ENCODE measurements at places on chromosomes 11 and 22.

- no peak for DNase-seq
These were observed 313.1 kb downstream of the C11orf87 start for GRCh38 chr11:109735128-109735527.

DNA sequence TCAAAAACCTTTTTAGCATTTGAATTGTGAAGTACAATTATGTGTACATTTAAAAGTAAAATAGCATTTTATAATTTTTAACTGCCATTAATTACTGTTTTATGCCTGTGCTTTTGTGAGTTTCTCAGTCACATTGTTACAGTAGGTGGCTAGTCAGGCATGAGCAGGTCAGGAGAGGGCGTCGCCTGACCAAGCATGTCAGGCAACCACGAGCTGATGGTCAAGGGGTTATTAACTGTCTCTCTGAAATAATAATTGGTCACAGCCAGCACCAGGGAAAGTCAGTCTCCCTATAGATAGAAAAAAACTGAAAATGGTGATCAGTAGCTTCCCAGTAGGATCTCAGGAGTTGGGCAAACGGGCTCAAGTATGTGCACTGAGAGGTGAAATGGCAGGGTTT is 19.4 kb upstream of the CCDC81 start:
- no peak for DNase-seq

DNA sequence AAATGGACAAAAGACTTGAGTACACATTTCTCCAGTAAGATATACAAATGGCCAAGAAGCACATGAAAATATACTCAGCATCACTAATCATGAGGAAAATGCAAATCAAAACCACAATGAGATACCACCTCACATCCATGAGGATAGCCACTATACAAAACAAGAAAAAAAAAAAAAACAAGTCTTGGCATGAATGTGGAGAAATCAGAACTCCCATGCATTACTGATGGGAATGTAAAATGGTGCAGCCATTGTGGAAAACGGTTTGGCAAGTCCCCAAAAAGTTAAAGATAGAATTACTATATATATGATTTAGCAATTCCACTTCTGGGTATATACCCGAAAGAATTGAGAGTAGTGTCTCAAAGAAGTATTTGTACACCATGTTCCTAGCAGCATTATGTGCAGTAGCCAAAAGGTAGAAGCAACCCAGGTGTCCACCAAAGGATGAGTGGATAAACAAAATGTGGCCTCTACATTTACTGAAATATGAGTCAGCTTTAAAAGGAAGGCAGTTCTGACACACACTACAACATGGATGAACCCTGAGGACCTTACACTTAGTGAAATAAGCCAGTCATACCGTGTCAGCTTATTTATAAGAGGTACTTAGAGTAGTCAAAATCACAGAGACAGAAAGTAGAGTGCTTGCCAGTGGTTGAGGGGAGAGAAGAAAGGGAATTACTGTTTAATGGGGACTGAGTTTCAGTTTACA is 146.3 kb downstream of the WNT7B start:
- DNase-seq = no peak

DNA sequence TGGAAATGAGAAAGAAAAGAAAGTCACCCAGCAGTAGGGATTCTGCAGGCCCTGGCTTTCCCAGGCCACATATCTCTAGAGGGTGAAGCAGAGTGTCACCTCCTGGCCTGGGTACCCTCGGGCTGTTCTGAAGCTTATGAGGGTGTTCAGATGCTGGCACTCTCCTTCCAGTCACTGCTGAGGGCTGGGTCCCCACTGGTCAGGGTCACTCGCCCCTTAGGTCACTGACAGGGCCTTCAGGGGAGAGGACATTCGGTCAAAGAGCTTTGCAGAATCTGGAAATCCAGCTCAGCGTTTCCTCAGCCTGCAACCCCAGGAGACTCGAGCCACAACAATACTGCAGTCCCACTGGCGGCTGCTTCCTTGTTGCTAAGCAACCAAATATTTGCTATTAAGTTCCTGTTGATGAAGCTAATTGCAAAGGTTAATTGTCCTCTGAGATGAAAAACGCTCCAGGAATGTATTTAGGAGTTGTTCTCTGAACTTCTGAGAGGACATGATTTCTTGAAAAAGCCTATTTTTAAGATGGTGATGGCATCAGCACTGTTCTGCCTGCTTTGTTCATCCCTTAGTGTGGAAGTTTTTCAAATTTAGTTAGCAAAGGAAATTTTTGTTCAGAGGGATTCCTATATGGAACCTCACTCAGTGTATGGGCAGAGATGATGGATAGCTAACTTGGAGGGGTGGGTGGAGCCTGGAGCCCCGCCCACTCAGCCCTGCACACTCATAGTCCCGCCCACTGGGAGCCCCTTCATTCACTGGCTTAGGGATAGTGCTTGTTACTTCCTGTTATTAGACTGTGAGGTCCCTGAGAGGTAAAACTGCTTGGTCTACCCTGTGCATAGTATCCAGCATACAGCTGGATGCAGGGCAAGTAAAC is 109.2 kb downstream of the CSNK2A3 start:
- DNase-seq = no peak

DNA sequence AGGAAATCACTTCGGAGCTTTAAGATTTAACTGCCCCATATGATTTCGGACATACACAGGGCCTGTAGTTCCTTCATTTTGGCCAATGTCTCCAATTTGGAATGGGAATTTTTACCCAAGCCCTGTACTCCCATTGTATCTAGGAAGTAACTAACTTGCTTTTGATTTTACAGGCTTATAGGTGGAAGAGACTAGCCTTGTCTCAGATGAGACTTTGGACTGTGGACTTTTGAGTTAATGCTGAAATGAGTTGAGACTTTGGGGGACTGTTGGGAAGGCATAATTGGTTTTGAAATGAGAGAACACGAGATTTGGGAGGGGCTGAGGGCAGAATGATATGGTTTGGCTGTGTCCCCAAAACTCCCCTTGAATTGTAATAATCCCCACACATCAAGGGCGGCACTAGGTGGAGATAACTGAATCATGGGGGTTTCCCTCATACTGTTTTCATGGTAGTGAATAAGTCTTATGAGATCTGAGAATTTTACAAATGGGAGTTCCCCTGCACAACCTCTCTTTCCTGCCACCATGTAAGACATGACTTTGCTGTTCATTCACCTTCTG is 130.5 kb downstream of the LARGE1 start:
- no peak for DNase-seq

GRCh38 chr22:48744967-48745841 is 1082.5 kb downstream of the BRD1 start:
- DNase-seq = no peak

- peak; percentile 100 for DNase-seq
These were observed 1.3 kb downstream of the PLEKHA7 start for GRCh38 chr11:17012712-17013547.

- DNase-seq = no peak
These were observed 3.2 kb upstream of the NEAT1 start for GRCh38 chr11:65419460-65419771.

- no peak for DNase-seq
These were observed 71.2 kb downstream of the ZBTB16 start for GRCh38 chr11:114130629-114131277.

DNA sequence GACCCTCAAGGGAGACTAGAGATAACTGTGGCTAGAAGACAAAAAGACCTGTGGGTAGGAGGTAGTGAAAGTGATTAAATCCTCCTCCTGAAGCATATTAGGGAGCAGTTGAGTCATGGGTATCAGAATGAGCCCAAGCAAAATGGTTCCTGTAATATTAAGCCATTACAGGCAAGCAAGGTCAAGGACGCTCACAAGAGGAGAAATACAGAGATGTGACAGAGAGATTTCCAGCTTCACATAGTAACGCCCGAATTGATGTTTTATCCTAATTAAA is 77.7 kb downstream of the FAM76B start:
- no peak for DNase-seq

GRCh38 chr11:1817511-1817910 is 17.3 kb upstream of the SYT8 start:
- DNase-seq = no peak

GRCh38 chr11:12817681-12818332 is 143.6 kb downstream of the TEAD1 start:
- DNase-seq = no peak

- no peak for DNase-seq
These were observed 47.9 kb downstream of the ALX4 start for GRCh38 chr11:44261800-44262591.

GRCh38 chr11:44747316-44747715 is 20.6 kb downstream of the TSPAN18 start:
- no peak for DNase-seq

DNA sequence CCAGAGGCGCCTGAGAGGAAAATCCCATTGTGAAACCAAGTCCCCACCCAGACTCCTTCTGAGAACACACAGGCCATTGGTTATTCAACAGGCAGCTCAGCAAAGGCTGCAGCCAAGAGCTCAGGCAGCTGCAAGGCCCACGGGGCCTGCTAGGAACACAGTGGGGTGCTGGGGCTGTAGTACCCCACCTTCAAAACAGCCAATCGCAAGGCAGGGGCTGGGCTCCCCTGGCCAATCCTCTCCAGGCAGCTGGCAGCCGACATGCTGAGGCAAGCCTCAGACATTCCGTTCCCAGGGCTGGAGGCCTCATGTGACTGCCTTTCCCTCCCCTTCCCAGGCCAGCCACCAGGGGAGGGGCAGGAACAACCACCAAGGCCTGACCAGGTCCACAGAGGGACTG is 6.6 kb downstream of the PRODH start:
- no peak for DNase-seq

DNA sequence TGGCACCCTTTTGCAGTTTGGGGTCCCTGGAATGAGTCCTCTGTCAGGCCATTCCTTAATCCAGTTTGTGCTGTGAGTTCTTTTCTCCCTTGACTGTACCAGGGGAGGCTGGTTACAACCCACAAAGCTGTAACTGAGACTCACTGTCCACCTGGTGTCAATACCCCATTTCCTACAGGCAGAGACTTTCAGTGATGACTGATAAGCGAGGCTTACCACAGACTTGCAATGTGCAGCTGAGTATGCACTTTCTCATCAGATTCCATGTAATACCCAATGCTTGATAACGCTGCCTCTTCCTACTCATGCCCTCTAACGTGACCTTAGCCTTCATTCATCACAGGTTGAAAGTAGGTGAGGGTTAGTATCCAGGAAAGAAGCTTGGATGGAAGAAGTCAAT is 120.1 kb downstream of the INSC start:
- DNase-seq = no peak

DNA sequence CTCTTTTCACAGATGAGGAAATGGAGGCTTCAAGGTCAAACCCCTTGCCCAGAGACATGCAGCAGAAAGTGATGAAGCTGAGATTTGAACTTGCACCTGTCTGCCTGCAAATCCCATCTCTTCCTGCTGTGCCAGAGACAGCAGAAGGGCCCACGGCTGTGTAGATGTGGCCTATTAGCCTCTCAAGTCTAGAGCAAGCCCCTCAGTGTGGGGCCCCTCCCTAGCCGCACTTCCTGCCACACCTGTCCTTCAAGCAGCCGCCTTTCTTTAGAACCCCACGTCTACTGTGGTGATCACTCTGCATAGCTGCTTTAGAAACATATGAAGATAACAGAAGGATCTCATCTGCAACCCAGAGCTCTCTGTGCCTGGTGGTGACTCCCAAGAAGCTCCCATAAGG is 41.2 kb upstream of the JAM3 start:
- DNase-seq = no peak

DNA sequence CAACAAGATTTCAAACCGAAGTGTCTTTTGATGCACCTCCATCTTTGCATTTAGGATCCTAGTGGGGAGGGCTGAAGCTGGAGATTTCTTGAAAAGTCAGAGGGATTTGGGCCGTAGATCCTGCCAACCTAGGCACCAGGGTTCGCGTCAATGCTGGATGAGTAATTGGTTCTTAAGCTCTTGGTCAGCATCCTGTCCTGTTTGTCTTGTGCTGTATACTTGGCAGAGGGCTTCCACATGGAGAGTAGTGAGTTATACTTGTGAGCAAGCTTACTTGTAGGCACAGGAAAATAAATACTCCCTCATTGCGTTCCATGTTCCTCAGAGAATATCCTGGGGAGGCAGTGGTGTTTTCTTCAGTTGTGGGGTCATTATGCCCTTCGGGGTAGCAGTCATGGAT is 12.6 kb downstream of the INSC start:
- DNase-seq = peak; percentile 30

DNA sequence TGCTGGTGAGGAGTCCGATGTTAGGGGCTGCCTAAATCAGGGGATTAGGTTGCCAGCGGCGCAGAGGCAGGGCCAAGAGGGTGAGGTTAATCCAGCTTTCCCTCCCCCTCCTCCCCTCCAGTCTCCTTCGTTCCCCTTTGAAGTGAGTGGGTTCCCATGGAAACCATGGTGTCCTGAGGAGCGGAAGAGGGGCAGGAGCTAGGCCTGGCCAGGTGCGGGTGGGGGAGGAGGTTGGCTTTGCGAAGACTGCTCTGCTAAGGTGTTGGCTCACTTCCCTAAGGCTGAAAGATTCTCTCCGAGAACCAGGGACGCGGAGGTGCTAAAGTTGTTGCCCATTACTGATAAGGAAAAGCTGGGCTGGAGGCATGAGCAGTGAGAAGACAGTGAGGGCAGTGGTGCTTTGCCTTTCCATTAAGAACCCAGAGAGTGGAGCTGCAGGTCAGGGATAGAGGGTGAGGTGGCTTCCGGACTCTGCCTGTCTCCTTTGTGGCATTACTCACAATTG is 124.6 kb downstream of the FEZ1 start:
- DNase-seq = no peak

DNA sequence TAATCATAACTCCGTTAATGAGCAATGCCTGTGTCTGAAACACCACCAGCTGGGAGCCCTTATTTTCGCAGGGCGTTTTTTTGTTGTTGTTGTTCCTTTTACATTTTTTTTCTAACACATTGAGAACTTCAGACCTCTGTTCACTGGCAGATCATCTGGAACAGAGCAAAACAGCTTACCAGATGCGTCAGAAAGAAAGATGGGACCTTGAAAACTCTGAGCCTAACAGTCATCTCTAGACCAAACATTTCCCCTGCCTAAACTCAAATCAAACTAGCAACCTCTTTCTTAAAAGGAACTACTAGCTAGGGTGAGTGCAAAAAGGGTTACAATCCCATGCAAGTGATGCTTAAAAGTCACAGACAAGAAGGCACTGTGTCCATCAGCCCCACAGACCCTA is 93.2 kb downstream of the PLEKHA7 start:
- no peak for DNase-seq

GRCh38 chr11:33863418-33864172 is 28.3 kb downstream of the LMO2 start:
- no peak for DNase-seq

GRCh38 chr11:80473562-80473961 is 1032.7 kb upstream of the TENM4 start:
- DNase-seq = no peak

- DNase-seq = peak; percentile 49
These were observed 13.6 kb upstream of the CDC42EP1 start for GRCh38 chr22:37546437-37547250.

- DNase-seq = no peak
These were observed 828.1 kb upstream of the FAT3 start for GRCh38 chr11:91396236-91397133.

DNA sequence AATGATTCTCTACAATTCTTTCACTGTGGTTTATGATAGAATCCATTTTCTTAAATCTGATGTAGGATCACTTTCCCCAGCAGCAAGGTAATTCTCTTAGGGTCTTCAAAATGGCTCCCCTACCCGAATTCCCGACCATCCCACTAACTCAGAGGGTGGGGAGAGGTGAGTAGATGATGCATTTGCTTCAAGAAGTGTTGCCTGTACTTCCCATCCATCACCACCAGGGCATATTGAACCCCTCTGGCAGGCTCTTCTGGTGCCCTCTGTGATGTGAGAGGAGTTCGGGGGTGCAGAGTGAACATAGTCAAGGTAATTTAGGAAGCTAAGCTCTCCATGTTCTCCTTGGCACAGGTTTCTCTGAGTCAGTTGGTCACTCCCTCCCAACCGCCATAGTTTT is 52.3 kb downstream of the ZNRF3 start:
- no peak for DNase-seq

- DNase-seq = no peak
These were observed 47.9 kb upstream of the IGSF9B start for GRCh38 chr11:134004496-134005172.

- DNase-seq = peak; percentile 3
These were observed 823 bp downstream of the CEP57 start for GRCh38 chr11:95790933-95791708.

Measured in H54 (cell line).